Posterior vena cava (tissue), 2 donors: ENCODE measurements at places on chromosomes 11 and 22. TPM values are rescaled to one million over a fixed set of nuclear protein-coding genes. Genes with fewer than 3 reads are reported as not detected.
A peak's percentile ranks its signal among the peaks of the same experiment; 100 is the strongest.

Gene TRIM29
- 8.5 TPM for total RNA-seq

Gene TECTA
- total RNA-seq: 0.62 TPM

- no peak for DNase-seq
These were observed 6.7 kb downstream of the IL18 start for GRCh38 chr11:112156956-112157766.

DNA sequence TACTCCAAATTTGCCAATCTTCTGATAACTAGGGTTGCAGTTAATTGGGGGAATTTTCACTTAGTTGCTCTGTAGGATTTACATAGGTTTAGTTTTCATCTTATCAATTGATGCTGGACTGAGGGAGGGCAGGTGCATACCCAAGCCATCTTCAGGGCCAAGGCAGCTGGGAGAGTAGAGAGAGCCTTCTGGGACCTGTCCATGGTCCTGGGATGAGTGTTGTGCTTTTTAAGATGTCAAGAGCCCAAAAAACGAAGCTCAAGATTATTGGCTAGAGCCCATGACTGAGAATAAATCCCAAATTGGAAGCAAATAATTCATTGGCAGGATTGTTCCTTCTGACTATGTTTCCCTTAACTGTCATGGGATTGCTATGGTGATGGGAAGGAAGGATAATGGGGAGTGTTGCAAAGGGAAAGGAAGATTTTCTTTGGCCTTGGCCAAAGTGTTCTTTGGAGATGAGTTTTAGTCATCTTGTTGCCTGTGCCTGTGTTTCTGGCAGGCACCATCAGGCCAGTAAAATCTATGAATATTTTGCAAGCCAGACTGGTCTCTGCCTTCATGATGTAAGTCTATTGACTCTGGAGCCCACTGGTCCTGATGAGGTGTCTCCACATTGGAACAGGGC is 4.5 kb downstream of the SLC22A6 start:
- DNase-seq: no peak

- DNase-seq: peak; percentile 87
These were observed 25.1 kb downstream of the KIAA1671 start for GRCh38 chr22:24977370-24978221.

- DNase-seq: peak; percentile 93
These were observed at the start of gene IGSF9B for GRCh38 chr11:133956650-133957633. TSS of gene IGSF9B (minus strand) at chr11:133956968. CDS start at chr11:133956754, 214 bp downstream.

DNA sequence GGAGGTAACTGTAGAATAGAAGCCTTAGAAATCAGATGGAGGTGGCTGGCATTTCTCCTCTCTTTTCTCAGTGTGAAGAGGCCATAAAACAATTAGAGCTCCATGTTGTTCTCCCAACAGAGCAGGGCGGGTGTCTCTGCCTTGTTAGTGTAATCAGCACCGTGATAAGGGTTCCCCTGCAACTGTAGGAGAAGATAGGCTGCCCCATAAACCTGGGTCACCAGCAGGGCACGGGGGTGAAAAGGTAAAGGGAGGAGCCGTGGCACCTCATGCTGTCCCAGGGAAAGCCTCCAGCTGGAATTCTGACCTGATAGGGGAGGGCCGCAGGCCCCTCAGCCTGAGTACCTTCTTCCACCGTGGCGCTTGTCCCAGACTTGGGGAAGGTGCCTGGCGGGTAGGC is 68.7 kb downstream of the ISX start:
- DNase-seq: no peak

DNA sequence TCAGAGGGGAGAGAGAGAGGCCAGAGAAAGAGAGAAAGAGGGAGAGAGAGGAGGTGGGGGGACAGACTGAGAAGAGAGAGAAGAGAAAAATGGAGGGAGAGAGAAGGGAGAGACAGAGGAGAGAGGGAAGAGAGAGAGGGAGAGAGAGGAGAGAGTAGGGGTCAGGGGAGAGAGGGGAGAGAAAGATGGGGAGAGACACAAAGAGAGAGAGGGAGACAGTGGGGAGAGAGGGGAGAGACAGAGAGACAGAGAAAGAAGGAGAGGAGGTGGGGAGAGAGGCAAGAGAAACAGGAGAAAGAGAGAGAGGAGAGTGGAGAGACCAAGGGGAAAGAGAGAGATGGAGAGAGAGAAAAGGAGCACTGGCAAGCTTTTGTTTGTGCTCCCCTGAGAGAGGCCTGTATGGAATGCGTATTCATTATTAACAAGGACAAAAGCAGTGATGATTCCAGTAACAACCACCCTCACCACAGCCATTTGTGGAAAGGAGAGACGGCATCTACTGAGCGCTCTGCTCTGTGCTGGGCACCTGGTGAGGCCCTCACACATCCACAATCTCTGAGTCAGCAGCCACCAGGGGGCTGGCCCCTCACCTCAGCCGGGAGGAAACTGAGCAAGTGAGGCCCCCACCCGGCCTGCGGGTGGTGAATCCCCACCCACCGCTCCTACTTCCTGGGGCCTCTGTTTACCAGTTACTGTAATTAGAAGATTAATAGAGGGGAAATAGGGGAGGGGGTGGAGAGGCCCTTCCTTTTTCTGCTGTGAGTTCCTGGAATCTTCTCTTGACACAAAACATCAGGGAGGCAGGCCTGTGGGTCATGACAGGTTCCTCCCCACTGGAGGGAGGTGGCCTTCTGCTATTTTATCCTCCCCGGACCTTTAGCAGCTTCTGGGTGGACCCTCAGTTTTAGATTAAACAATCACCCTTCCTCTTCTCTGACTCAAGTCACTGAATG is 14.6 kb upstream of the MIAT start:
- DNase-seq: no peak

- DNase-seq: no peak
These were observed 31.3 kb upstream of the TXNRD2 start for GRCh38 chr22:19972652-19973550.

DNA sequence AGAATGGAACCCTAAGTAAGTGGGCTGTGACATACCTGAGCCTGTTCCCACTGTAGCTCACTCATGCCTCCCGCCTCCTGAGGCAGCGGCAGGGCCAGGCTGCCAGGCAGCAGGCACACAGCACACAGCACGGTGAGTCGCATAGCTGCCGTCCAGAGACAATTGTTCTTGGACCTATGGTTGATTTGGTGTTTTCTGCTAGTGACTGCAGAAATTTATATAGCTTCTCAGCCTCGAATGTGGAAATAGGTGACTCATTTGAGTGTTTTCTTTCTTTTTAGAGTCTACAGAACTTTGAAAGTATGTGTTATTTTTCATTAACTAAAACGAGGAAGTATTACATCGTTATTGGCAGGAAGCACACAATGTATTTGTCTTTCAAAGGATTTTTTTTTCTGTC is at the start of gene MMP7:
MMP7 (minus strand) TSS at position 190 of the 400 bp plus-strand sequence; CDS start at position 143, 47 bp downstream.
- DNase-seq: no peak
